Smooth muscle cell of the umbilical artery (primary cell): ENCODE measurements at places on chromosomes 5 and 9. TPM values are rescaled to one million over a fixed set of nuclear protein-coding genes. Genes with fewer than 3 reads are reported as not detected.

The SSBP2 gene
- total RNA-seq: 10.4 and 14.7 TPM in 2 replicates

The NPDC1 gene
- total RNA-seq: 27.3 and 49.4 TPM in 2 replicates

The SLC46A2 gene
- not detected in 2 replicates for total RNA-seq

The ECSCR gene
- total RNA-seq: 0.30 and 0.74 TPM in 2 replicates

The HAPLN1 gene
- total RNA-seq: 0.89 and 24.8 TPM in 2 replicates

The PFN3 gene
- total RNA-seq: not detected in 2 replicates

The MVB12B gene
- total RNA-seq: 5.3 and 6.0 TPM in 2 replicates

The LTC4S gene
- total RNA-seq: 0.59 and 1.0 TPM in 2 replicates

The CLIC3 gene
- total RNA-seq: 2.5 and 3.3 TPM in 2 replicates

The UGT3A2 gene
- total RNA-seq: not detected in 2 replicates
